ENCODE measurements at places on chromosomes 3 and 15.

DNA sequence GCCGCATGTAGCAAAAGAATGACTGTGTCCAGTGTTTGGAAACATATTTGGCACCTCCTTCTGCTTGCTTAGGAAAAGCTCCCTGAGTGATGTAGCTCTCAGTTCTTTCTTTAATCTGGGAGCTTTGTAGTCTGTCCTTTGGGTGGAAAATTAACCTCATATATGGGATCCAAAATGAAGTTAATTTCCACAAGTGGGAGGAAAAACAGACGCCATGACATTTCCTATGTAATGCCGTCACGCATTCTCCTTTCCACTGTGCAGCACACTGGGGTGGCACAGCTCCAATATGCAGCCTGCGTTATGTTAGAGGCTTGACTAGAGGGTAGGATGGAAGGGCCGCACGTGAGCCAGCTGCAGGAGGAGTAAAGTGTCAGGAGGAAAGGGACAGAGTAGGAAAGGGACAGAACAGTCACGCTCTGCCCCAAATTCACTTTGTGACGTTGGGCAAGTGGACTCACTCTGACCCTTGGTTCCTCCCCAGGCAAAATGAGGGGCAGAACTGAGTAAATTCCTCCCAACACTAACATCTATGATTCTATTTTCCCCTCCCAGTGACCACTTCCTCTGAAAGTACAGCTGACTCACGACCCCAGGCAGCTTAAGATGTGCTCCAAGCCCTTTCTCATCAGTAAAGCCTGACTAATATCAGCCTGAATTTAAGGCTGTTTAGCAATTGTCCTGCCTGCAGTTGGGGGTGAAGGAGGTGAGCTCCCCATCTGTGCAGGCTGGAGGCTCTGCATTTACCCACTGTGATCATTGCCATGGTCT is 176.5 kb upstream of the PFN2 start:
- no peak for DNase-seq

DNA sequence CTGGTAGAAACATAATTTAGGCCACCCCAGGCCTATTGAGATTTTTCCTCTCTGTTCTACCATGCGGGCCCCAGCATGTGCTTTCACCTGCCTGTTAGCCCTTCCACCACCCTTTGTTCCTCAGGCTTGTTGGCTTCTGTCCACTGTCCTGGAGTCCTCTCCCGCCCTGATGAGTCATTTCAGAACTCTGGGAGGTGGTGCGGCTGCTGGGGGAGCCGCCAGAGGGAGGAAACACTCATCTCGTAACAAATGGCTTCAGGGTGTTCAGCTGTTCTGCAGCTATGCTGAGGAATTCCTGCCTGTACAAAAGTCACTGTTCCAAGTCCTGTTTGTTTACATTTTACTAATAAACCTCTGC is 36.3 kb downstream of the LRTM1 start:
- peak; percentile 58 for DNase-seq

GRCh38 chr3:62367763-62368195 is 5.6 kb downstream of the FEZF2 start:
- no peak for DNase-seq

DNA sequence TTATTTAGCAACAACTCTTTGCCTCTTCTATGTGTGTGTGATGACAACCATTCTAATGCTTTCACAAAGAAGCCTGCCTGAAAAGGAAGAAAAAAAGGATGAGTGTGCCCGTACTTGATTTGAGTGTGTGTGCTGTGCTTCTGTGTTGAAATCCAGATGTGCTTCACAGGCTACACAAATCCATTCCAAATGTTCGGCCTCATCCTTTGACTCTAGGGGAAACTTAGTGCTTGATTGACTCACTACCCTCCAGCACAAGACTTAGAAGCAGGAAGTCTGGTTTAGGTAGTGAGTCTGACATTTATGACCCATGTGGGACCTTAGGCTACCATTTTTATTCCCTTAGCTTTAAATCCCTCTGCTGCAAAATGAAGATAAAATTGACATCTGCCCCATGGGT is 108.8 kb upstream of the PLAAT1 start:
- no peak for DNase-seq

- DNase-seq: no peak
Observed at GRCh38 chr3:61863579-61863978, 302.2 kb downstream of the PTPRG start.

- no peak for DNase-seq
Observed at GRCh38 chr3:131140891-131141290, 114.2 kb downstream of the NEK11 start.

GRCh38 chr3:119235151-119235550 is 5.5 kb downstream of the B4GALT4 start:
- no peak for DNase-seq

Measured in BE2C (cell line).